ENCODE measurements at places on chromosomes 1 and 21.

DNA sequence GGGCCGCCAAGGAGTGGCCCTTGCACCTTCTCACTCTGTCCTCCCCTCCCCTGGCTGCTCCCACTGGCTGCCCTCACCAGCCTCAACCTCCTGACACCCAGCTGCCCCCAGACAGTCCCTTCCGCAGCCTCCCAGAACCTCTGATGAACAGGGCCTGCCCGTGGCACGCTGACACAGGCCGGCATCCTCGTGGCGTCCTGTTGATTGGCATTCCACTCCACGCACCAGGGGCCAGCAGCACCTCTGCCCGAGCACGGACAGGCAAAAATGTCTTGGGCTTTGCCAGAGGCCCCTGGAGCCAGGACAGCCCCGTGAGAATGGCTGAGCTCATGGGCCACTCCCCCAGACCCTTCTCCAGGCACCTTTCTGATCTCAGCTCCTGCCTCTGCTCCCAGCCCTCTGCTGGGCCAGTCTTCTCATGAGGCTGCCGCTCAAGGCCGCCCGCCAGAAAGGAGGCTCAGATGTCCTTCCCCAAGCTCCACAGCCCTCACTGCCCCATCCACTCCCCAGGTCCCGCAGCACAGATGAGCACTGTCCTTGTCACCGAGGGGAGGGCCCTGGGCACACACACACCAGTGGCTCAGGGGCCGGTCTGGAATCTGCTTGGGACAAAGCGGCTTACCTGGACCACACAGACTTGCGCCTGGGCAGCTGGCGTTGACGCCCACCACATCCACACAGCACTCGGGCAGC lies 15.8 kb upstream of the RNF223 start:
- no peak for DNase-seq

GRCh38 chr1:182339684-182340083 lies 51.9 kb downstream of the GLUL start:
- no peak for DNase-seq

- no peak for DNase-seq
Measured at GRCh38 chr1:222824641-222825040, 9.8 kb downstream of the DISP1 start.

- no peak for DNase-seq
Measured at GRCh38 chr1:239944666-239945065, 147.0 kb upstream of the FMN2 start.

DNA sequence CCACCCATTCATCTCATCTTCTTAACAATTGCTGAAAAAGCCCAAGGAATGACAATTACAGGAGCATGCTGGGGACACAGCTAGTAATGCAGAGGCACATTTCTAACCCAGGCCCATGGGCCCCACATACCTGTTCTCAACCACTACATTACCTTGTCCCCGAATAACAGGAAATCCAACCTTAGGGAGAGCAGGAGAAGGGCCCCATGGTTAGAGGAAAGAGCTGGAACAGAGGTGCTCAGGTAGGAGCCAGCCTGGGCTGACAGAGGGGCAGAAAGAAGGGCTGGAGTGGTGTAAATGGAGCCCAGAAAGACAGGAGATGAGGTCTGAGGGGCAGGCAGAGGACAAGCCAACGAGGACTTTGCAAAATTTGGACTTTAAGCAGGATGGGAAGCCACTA lies 11.4 kb upstream of the S100A8 start:
- no peak for DNase-seq

GRCh38 chr1:232669981-232670747 lies 40.2 kb upstream of the SIPA1L2 start:
- no peak for DNase-seq

GRCh38 chr1:107297681-107298080 lies 156.8 kb downstream of the NTNG1 start:
- DNase-seq, result no peak

DNA sequence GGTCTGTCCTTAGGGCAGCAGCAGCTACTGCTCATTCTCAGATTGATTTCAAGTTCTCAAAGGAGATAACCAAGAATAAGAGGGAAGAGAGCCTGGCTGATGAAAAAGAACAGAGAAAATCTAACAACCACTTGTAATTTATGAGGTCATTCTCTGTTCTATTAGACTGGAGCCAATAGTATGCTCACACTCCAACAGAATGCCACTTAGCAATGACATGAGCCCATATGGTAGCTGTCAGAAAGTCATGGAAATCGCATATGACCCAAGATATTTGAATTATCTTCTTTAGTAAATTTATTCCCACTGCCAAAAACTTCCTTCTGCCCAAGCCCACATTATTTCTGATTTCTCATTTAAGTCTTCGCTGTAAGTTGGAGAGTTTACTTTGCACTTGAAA lies 53.7 kb upstream of the PLA2G4A start:
- DNase-seq, result no peak

DNA sequence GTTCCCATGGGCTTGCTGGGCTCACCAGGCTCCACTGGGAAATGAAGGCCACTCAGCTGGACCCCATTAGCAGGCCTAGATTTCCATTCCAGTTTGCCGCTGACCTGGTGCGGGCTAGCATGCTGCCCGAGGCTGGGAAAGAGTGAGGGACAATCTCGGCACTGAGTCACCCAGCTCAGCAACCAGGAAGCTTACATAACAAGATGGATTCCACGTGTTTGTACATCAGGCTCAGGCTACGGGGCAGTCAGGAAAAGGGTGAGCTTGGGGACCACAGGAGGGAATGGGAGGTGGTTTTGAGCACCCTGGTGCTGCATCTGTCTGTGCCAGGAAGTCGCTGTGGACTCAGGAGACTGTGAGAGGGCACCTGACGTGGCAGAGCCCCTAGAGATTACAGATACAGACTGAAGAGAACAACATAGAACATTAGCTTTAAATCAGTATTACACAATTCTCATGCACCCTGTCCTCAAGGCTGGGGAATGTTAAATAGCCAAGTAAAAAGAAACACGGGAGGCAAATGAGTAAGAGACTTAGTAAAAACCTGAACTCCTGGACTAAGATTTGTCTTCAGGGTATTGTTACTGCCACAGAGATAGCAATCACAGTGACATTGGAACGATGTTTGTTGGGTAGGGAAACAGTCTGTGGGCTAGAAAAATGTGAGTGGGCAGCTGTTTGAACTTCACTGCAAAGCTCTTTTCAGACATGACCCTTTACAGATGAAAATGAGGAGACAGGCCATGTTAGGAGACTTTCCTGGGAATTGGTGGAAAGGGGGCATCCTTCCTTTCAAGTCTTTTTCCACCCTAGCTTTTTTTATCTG lies 51.1 kb downstream of the GLUL start:
- no peak for DNase-seq

- DNase-seq, result no peak
Measured at GRCh38 chr1:22331618-22332423, 119.8 kb upstream of the ZBTB40 start.

DNA sequence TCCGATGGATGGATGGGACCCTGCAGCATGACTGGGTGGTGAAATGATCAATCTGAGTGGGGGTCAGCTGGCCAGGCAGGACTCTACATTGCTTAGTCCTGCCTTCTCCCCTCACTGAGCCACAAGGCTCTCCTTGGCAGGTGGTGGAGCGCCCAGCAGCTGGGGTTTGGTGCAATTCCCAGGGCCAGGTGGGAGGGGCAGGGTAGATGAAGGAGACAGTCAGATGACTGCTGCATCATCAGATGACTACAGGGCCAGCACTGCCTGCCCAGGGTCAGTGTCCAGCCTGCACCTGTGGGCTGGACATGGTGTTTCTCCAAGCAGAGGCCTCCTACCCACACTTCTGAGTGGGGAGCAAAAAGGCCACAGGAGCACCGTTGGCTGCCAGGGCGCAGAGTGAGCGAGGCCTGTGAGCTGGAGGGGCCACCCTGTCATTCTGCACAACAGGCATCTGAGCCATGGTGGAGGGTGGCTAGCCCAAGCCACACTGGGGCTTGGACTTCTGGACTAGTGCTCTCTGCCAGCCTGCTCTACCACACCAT lies 103.9 kb upstream of the EDN2 start:
- no peak for DNase-seq

GRCh38 chr1:109933856-109934711 lies 23.4 kb downstream of the CSF1 start:
- no peak for DNase-seq

- no peak for DNase-seq
Measured at GRCh38 chr1:10360045-10360444, 38.8 kb upstream of the PGD start.

- no peak for DNase-seq
Measured at GRCh38 chr1:156090138-156090839, 8.0 kb upstream of the MEX3A start.

GRCh38 chr1:18142969-18143368 lies 35.4 kb downstream of the IGSF21 start:
- no peak for DNase-seq

GRCh38 chr1:116388122-116388521 lies 15.1 kb downstream of the ATP1A1 start:
- no peak for DNase-seq

DNA sequence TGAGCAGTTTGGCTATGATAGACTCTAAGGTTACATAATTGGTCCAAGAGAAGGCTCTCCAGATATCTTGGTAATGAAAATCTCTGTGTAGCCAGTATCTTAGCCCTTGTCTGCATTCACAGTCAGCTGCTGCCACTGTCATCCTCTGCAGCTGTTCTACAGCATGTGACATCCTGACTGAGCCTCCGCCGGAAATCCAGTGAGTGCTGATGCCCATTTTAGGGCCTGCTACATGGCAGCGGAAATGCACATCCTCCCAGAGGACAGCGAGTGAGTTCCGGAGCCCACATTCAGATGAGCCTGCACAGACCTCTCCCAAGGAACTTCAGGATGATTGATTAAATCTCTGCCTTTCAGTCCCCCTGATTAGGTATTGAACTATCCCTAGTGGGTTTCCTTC lies 237.1 kb downstream of the HHIPL2 start:
- no peak for DNase-seq

DNA sequence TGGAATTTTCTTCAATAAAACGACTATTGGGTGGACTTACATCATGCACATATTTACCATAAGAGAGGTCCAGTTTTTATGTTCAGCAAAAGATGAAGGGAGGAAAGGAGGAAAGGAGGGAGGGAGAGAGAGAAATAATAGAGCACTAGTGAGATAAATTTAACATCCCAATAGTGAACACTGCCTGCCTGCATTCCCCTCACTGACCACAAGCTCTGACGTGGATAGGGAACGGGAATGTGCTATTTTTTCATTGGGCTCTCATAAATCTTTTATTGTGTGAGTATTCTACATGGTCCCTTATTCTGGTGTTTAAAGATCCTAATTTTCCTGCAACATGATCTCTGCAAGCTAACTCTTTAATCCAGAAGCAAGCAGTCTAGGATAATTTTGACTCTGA lies 82.1 kb downstream of the TTC3 start:
- no peak for DNase-seq
